Coronary artery (tissue), 2 donors: ENCODE measurements at places on chromosomes 1 and 21.

GRCh38 chr1:42731585-42731984 lies 8.5 kb downstream of the CLDN19 start:
- no peak for DNase-seq

DNA sequence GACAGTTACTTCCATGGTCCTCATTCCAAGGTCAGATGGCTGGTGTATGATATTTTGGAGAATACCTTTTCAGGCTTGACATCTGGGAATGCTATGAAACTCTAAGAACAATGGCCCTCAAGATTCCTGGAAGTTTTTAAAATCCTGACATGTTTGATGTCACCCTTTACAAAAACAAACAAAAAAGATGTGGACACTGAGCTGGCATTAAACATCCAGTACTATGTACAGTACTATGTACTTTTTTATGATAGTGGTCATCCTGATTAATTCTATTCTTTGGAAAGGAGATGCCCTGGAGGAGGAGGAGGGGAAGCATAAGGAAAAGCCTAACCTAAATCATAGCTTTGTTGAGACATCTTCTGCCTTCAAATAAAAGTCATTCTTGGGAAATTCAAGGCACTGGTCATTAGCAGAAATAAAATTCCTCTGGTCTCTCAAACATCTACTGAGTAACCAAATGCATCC lies 235.4 kb downstream of the HMCN1 start:
- no peak for DNase-seq

- no peak for DNase-seq
These were observed 54.7 kb downstream of the C1orf185 start for GRCh38 chr1:51156752-51157151.

DNA sequence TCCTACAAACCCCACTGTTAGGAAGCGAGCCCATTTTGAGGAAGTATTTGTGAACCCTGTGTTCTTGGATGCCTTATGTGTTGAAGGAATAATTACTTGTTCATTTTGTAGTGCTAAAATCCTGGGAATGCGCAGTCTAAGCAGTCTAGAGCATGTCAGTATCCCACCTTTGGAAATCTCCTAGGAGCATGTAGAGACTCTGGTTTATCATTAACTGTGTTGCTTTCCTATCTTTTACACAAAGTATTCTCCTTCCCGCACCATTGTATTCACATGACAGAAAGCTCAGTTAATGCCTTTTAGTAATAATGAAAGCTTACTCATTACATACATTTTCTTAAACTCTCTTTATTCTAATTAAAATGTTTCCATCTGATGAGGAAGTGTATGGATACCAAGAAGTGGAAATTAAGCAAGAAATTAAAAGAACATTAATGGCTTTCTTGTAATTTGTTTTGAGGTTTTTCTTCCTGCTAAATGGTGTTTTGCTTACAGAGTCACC lies 99.4 kb downstream of the CAMTA1 start:
- no peak for DNase-seq

DNA sequence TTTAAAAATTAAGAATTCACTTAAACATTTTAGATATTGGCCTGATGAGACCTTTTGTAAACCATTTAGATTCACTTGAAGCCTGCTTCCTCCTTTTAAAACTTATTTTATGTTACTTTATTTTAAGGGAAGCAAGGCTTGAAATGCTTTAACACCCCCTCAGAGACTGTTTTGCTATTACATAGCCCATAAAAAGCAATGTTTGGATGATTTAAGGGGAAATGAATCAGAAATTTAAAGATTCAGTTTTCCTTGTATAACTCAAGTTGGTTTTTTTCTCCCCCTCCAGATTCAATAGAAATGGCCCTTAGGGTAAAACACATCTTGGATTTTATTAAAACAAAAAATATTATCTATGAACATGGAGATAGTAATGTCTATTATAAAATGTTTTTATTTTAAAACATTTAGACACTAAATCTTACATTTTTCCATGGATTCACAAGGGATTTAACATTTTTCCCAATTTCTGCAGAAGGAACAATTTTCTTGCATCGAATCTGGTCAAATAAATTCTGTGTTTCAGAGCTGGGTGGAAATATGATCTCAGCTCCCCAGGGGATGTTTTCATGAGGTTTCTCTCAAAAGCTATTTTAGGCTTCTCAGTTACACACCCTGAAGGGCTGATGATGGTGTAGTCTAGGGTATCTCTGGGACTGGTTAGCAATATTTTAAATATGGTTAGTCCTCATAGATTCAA lies 69.3 kb upstream of the WARS2 start:
- DNase-seq: no peak

DNA sequence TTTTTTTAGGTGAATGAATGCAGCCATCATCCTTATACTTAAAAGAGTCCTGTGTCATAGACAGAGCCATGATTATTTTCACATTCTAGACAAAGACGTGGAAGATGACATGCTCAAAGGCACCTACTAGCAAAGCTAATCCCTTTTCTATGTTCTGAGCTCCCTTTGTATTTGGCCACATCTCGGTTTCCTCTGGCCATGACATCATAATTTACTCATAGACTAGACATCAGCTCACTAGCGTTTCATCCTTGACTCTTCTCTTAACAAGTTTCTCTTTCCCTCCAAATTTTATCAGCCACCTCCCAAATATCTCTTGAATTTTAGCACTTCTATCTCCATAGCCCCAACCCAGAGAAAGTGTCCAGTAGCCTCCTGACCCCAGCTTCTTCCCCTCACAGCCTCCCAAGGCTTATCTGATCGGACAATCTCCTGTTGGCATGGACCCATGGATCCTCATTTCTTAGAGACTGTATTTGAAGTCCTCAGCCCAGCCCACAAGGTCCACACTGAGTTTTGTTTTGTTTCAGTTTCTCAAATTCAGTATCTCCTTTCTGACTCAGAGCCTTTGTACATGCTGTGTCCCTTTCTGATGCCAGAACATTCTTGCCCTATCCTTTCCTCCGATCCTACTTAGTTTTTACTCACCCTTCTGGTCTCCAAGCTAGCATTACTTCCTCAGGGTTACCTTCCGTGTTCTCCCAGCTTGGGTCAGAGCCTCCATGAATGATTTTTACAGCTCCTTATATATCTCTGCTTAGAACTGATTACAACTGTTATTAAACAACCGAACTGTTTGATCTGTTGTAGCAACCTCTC lies 33.0 kb upstream of the EPS8L3 start:
- peak; percentile 58 for DNase-seq

DNA sequence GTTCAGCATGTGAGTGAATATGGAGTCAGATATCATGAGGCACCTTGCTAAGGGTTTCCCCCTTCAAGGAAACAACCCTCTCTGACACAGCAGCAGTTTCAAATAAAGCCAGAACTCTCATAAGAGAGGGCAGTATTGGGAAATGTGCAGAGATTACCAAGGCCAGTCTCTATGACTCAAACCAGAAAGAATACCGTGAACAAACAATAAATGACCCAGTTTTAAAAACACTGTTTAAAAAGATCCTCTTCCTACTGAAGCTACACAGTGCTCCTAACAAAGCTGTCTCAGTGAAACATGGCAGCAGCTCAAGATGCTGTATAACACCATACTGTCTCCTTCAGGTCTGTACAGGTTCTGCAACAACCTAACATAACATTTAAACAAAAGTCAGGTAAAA lies 102.6 kb downstream of the KIAA0319L start:
- no peak for DNase-seq

- DNase-seq: no peak
These were observed 509 bp downstream of the ADAMTS4 start for GRCh38 chr1:161198194-161198896.

- peak; percentile 73 for DNase-seq
These were observed 24.6 kb downstream of the TEX35 start for GRCh38 chr1:178537382-178538090.

DNA sequence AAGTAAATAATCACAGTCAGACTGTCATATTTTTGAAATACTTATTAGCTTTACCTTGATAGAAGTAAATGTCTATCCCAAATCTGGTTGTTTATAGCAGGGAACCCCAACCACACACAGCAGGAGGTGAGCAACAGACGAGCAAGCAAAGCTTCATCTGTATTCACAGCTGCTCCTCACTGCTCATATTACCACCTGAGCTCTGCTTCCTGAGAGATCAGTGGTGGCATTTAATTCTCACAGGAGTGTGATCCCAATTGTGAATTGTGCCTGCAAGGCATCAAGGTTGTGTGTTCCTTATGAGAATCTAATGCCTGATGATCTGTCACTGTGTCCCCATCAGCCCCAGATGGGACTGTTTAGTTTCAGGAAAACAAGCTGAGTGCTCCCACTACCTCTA lies 104.3 kb downstream of the GPATCH2 start:
- no peak for DNase-seq
